ENCODE measurements at places on chromosomes 13 and 19.
A peak's percentile ranks its signal among the peaks of the same experiment; 100 is the strongest.

GRCh38 chr13:80010286-80010831 lies 330.6 kb downstream of the SPRY2 start:
- DNase-seq, result no peak

GRCh38 chr19:43372462-43372861 lies 19.0 kb downstream of the CD177 start:
- no peak for DNase-seq

DNA sequence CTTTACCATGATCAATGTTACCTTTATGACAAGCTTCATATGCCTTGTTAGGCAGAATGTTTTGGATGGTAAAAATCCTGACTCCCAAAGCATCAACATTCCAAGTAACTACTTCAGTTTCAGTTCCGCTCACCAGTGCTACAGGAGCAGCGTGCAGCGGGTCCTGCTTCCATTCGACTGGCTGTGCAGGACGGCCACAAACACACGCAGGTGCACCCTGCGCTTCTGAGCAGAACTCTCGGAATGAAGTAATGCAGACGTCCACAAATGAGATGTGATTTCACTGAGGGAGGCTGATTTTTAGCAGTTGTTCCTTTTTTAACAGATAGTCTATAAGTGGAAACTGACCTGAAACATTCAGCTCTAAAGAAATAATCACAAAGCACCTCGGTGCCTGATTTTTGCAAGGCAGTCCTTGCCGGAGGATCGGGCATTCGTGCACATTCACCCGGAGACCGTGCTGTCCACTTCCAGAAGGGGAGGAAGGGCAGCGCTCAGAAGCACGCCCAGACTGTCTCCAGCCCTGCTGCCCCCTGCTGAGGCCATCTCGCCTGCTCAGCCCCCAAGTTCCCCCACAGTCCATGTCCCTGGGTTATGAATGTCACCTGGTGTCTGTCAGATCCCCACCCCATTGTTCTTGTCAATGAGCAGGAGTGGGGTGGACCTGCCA lies 85.8 kb downstream of the RAB20 start:
- no peak for DNase-seq

GRCh38 chr19:16205205-16206045 lies 7.7 kb downstream of the AP1M1 start:
- DNase-seq, result no peak

- DNase-seq, result no peak
Observed at GRCh38 chr13:23866420-23867026, 22.7 kb downstream of the MIPEP start.

DNA sequence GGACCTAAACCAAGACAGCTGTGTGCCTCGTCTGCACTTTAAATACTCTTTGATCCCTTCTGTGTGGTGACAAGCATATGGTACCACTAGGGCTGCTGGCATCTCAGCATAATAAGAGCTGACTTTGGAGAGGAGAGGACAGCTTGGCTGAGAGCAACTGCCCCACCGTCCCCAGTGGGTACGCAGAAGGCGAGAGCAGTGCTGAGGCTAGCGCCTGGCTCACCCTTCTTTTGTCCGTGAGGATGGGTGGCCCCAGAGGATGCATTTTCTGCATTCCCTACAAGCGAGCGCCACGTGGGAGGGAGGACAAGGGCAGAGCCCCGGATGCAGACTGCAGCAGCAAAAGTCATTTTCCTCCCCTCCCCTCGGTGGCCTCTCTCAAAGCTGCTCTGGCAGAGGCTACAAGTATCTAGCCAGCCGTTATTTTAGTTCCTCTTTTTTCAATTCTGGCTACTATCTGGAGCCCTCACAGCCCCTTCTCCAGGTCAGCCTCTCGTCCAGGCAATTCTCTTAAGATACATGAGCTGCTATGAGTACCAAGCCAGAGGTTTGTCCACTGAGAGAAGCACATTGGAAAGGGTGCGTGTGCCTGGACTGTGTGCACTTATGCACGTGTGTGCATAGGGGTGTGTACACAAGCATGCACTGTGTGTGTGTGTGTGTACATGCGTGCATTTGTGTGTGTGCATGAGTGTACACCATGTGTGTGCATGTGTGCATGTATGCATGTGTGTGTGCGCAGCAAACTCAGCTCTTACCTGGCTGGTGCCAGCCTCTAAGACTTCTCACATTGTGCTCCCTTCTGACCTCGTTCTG lies 51.3 kb downstream of the RAB20 start:
- no peak for DNase-seq

DNA sequence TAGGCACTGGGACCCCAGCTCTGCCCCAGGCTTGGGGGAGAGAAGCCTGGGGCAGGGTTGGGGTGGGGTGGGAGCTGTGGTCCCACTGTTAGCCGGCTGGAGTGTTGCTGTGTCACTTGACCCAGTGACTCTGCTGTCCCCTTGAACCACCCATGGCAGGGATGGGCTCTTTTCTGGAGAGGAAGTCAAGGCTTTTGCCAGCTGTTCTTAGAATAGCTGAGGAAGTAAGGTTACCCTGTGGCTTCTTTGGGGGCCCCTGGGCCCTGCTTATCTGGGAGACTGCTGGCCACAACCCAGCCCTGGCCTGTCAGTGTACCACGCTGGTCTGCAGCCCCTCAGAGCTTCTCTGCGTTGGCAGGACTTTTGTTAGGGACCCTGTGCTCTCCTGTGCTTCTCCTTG lies 9.1 kb downstream of the PNPLA6 start:
- peak; percentile 79 for DNase-seq

GRCh38 chr13:70385852-70386251 lies 277.6 kb upstream of the KLHL1 start:
- no peak for DNase-seq

DNA sequence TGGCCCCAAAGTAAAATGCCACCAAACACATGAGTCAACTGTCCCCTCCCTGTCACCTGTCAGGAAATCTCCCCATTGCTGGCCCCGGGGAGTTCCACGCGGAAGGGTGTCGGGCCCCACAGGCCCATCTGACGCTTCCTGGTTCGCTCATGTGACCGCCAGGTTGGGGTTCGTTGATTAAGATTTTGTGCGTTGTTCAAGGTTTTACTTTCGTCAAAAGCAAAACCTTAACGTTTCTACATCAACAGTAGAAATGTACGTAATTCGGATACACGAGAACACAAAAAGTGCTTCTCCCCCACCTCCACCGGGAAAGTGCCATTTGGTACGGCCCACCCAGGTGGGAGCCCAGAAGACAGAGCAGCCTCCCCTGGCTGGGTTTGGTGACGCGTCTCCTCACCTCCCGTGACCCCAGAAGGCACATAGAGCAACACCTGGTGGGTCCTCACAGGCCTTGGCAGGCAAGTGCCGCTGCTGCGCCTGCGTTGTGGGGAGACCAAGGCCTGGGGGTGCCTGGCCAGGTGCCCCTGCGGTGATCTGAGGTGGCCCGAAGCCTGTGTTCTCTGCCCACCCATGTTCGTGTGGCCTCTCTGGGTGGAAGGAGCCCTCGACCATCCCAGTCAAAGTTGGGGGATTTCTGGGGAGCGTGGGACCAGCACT lies 161.6 kb downstream of the KDM4B start:
- DNase-seq, result no peak

DNA sequence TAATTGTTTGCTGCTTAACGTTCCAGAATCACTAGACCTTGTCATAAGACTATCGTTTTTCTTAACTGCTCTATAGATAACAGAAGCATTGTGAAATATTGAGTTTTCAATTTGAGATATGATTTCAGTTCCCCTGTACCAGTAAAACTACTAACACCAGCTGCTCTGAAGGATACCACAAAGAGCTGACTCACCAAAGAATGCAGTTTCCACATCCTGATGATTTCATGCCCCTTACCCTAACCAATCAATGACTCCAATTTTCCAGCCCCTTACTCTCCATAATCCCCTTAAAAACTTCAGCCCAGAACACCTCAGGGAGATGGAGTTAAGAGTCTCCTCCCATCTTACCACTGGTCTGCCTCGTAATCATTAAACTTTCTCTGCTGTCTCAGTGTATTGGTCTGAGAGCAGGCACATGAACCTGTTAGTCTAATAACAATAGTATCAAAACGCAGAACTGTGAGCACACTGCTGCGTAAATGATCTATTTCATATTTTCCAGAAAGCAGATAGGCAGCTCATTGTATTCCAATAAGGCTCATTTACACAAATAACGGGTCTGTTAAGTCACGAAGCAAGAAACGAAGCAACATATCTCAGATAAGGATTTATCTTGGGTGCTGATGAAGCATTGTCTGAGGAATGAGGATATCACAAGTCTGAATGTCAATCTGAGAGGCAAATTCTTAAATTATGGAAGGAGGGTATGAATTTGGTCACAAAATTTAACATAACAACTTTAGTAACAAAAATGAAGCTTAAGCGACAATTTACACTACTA lies 14.1 kb upstream of the CCNA1 start:
- no peak for DNase-seq

DNA sequence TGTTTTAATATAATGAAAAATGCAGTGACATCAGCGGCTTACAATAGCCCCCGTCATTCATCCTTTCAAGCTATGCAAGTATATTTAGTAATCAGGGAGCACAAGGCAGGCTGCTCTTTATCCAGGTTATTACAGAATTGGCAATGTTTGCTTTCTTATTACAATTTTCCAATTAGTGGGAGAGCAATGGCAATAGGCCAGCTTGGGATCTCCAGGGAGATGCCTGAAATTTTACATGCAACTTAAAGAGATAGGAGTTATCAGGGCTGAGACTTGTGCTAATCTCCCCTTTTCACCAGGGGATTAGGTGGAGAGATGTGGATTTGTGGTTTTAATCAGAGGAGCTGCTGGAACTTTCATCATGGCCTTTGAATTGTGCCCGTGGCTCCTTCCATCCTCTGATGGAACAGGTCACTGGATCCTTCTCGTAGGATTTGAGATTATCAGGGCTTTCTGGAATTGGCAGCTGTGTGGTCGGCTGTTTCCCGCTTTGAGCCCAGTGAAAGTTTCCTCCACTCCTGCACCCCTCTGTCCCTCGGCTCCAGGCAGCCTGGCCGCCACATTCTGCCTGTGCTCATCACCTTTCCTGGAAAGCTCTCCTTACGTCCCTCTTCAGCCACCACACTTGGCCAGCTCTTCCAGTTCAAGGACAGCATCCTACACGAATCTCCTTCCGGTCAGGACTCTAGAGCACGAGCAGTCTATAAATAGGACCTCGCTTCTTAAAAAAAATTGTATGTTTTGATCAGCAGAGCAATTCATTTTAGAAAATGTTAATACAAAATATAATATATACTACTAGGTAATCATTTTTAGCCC lies 47.0 kb downstream of the CBY2 start:
- DNase-seq, result peak; percentile 15

GRCh38 chr13:44795176-44795575 lies 194.1 kb downstream of the NUFIP1 start:
- DNase-seq, result no peak

- peak; percentile 64 for DNase-seq
Observed at GRCh38 chr19:14775869-14776586, 2.3 kb downstream of the ADGRE2 start.

DNA sequence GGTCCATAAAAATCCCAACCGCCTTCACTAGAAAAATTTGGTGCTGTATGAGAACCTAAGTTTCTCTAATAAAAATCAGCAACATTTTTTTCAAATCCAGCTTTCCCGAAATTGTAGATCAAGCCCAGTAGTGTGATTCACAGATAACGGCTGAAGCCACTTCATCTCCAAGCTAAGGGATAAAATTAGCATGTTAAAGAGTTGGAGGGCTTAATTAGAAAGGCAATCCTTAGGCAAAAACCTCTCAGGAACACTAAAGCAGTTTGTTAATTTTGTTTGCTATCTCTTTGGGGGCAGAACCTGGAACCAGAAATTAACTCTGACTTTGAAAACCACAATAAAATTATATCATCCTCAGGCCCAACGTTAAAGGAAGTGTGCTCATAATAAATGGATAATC lies 820.2 kb downstream of the GPC5 start:
- no peak for DNase-seq

- DNase-seq, result no peak
Observed at GRCh38 chr13:47334173-47334572, 437.3 kb upstream of the HTR2A start.

GRCh38 chr19:7191946-7192691 lies 102.1 kb downstream of the INSR start:
- no peak for DNase-seq

GRCh38 chr19:16324384-16325160 lies at the start of gene KLF2:
TSS of gene KLF2 (plus strand) at chr19:16324826. CDS start at chr19:16324924, 98 bp downstream.
- DNase-seq, result peak; percentile 95

- peak; percentile 86 for DNase-seq
Observed at GRCh38 chr19:20237773-20238623, 71.0 kb downstream of the ZNF486 start.

DNA sequence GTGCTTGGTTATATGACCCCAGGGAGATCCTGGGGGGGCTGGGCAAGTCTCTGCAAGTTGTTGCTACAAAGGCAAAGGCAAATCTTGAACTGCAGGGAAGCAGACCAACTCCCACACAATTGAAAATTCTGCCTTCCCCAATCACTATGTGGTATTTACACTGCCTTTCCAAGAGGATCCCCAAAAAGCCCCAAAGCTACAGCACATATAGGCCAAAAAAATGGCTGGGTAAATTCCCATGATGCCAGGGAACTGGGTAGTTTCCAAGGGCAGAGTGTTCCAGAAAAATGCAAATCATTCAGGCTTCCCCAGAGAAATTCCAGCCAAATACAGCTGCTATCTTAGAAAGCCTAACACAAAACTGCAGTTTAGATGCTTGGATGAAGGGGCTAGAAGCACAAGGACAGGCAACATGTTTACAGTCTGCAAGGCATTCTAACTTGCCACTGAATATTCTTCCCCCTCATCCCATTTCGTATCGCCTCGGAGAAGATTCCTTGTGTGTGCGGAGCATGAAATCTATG lies 6.2 kb downstream of the FOXO1 start:
- DNase-seq, result no peak

GRCh38 chr19:10543420-10544241 lies at the start of gene ATG4D:
TSS of gene ATG4D (plus strand) at chr19:10543904. CDS start at chr19:10544091, 187 bp downstream.
- DNase-seq, result peak; percentile 63

DNA sequence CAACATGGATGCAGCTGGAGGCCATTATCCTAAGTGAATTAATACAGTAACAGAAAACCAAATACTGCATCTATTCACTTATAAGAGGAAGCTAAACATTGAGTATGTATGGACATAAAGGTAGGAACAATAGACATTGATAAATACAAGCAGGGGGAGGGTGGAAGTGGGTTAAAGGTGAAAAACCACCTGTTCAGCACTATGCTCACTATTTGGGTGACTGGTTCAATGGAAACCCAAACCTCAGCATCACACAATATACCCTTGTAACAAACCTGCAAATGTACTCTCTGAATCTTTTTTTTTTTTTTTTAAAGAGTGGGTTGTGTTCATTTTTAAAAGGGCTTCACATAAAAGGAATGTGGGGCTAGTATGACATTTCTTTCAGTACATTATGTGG lies 26.9 kb upstream of the CPB2 start:
- DNase-seq, result no peak

GRCh38 chr19:42568006-42568405 lies 26.7 kb downstream of the CEACAM8 start:
- DNase-seq, result no peak

Data from left lung (tissue), 14 donors.